ENCODE measurements at places on chromosomes 7 and 10.

GRCh38 chr7:139982927-139983920, 79.5 kb downstream of the PARP12 start:
- DNase-seq, result no peak

GRCh38 chr10:69645296-69646184, 15.5 kb downstream of the FAM241B start:
- DNase-seq, result no peak

GRCh38 chr10:84097787-84098353, 41.4 kb upstream of the GHITM start:
- DNase-seq, result no peak

DNA sequence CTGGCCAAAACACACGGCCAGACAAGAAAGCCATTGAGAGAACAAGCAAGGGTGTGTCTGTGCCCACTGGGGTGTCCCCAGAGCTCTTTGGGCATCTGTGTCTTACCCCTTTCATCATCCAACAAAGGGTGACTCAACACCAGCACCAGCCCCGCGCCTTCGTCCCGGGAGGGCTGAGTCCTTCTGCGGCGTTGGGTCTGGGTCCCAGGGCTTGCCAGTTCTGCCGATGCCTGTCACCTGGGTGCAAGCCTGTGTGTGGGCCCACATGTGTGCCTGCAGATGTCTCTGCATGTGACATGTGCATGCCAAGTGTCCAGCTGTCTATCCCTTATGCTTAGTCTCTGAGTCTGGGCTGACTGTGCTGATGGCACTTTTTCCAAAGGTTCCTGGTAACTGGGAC, 24.4 kb upstream of the ELN start:
- peak; percentile 16 for DNase-seq

DNA sequence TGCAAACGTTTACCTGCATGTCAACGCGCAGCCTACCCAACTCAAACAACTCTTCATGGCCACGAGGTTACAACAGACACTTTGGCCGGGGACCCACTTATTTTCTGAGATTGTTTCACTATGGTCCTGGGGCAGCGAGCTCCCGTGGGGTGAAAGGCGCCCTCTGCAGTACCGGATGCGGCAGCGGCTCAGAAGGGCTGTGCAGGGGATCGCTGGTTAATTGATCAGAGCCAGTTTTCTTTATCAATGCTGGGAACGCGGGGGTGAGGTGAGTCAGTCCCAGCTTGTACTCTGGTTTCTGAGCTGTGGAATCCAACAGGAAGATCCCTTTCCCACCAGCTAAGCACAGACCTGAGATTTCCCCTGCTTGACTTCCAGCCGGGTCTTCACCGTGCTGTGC, 366.5 kb upstream of the KLF6 start:
- DNase-seq, result no peak

GRCh38 chr10:6054884-6055283, 7.3 kb downstream of the IL2RA start:
- no peak for DNase-seq

GRCh38 chr7:1839701-1840100, 169.6 kb downstream of the ELFN1 start:
- no peak for DNase-seq

- no peak for DNase-seq
Observed at GRCh38 chr10:50280049-50280841, 28.9 kb upstream of the ASAH2 start.

GRCh38 chr7:27424749-27425148, 182.1 kb downstream of the EVX1 start:
- DNase-seq, result no peak

GRCh38 chr10:14554091-14554490, 220.6 kb downstream of the FAM107B start:
- no peak for DNase-seq

DNA sequence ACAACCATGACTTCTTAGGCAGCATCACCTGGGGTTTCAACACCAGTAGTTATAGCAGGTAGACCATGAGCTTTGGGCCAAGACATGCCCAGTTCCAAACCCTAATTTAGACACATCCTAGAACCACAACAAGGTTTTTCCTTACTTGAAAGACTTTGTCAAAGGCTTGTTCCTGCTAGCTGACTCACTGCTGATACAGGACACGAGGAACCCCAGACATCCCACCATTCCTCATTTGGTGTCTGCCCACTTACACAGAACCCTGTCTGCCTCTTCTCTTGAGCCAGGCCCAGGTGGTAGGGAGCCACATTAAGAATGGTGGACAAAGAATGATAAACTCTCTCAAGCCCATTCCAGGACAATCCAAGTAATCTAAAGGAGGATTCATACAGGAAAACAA, 109.0 kb downstream of the CCDC71L start:
- no peak for DNase-seq

GRCh38 chr10:53839440-53840039, 961.5 kb downstream of the PCDH15 start:
- DNase-seq, result no peak

DNA sequence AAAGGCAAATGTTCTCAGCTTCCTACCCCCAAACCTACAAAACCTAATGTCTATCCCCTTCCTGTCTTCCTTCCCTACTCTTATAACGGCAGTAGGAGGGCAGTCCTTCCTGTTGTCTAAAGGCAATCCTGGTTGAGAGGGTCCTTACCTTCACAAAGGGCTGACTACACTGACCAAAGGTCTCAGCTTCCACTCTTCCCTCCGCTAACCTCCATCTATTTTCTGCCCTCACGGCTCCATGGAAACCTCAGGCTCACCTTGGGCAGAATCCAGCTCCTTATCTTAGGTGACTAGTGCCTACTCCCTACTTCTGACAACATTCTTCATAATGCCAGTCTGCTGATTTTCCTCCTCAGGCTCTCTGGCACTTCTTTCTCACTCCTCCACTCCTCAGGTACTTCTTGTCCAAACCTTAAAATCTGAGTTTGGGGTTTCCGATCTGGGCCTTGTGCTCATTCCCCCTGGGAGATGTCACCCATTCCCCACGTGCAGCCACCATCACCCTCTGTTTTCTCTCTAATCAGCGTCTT, 542 bp downstream of the FBXL13 start:
- DNase-seq, result no peak

- DNase-seq, result no peak
Observed at GRCh38 chr7:139721417-139721816, 56.4 kb downstream of the HIPK2 start.

DNA sequence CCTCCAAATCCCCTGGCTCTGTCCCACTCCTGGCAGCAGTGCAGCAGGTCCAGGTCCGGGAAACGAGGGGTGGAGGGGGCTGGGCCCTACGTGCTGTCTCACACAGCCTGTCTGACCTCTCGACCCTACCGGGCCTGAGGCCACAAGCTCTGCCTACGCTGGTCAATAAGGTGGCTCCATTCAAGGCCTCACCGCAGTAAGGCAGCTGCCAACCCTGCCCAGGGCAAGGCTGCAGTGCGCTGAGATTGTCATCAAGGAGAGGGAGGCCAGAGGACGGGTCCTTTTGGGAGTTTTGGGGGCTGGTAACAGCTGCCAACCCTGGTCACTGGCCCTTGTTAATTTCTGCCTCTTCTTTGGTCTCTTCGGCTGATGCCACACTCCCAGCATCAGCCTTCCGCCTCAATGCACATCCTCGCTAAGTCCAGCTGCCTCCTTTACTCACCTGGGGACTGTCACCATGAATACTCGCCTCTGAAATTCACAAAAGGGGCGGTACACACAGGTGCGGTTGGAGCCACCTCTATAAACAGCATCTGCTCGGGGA, 3.5 kb downstream of the EPO start:
- DNase-seq, result no peak

DNA sequence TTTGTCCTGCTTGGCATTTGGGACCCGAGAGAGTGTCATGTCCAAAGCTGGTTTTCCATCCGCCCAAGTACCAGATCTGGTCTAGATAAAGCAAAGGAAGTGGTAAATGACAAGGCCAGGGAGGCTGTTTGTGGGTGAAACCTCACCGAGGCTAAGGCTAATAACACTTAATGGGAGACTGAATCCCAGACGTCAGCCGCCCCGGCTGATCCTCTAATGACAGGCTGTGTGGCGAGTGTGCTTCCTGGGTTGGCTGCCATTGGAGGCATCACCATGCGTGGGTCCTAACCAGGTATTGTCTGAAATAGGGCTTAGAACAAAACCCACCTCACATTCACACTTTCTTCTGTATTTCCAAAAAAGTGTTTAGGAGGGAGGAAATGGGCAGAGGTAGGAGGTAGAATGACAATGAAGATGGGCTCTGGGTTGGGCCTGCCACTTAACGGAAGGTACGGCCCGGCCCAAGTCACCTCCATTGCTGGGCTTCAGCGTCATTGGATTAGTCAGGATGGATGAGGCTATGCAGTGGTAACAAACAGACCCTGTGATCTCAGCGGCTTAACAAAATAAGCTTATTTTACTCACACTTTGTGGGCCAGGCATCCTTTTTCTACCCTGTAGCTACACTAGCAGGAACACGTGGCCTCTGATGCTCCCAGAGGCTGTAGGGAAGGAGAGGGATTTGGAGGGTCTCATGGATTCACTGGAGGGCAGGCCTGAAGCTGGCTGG, 59.7 kb downstream of the PROSER2 start:
- DNase-seq, result no peak

GRCh38 chr7:117741962-117742361, 131.3 kb downstream of the CTTNBP2 start:
- no peak for DNase-seq

DNA sequence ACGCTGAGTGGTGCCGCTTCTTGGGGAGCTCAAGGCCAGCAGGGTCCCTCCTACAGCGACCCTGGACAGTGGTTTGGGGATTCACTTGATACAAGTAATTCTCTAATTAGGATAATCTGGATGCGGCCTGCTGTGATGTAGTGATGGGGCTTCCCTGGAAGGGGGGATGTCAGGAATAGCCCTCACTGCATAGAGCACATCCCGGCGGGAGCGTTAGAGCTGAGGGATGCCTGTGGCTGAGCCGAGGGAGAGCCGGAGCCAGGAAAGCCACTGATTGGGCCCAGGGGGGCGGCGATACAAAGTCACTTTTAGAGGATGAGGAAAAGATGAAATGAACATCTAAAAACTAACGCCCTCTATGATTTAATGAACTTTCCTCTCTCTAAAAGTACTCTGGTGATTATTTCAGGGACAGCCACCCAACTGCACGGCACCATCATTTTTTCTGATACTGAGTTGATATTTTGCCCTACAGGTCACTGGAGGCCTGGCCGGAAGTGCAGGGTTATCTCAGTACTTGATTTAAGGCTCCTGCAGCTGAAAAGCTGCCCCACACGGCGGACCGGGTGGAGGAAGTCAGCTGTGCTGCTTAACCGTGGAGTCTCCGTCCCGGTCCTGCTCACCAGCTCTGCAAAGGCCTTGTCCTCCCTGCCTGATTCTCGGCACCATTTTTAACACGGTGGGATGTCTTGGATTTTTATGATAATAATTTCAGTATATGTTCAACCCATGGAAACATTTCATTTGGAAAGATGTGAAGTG, 518.8 kb downstream of the DNAJB6 start:
- DNase-seq, result no peak

GRCh38 chr10:29130190-29130673, 158.6 kb upstream of the LYZL1 start:
- DNase-seq, result no peak

DNA sequence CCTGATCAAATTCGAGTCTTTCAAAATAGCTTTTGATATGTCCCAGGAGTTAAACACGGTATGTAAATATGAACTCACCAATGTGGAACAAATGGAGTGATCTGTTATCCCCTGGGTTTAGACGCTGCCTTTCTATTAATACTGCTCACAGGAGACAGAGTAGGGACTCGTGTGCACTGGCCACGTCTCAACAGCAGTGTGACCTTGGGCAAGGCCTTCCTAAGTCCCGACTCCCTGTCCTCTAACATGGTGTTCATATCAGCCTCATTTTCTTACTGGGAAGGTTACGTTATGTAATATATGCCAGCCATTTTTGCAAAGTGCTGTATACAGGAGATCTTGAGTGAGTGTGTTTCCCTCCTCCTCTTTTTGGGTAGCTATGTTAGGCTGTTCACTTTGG, 1.8 kb downstream of the WDR37 start:
- no peak for DNase-seq

DNA sequence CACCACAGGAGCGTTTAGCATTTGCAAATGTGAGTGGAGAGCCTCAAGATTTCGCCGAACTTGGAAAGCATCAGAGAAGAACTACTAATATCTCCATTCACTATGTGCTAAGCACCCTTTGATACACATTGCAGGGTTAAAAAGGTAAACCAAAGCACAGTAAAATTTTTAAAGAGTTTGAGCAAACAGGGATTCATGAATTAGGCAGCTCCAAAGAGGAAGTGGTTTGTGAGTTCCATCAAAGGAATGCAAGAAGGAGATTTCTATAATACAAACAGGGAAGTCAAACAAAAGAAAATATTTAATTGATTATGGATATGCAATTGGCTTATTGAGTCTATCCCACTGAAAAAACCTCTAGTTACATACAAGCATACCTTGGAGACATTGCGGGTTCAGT, 81.1 kb upstream of the TMEM72 start:
- DNase-seq, result no peak

- no peak for DNase-seq
Observed at GRCh38 chr10:121157998-121158397, 306.8 kb downstream of the WDR11 start.

DNA sequence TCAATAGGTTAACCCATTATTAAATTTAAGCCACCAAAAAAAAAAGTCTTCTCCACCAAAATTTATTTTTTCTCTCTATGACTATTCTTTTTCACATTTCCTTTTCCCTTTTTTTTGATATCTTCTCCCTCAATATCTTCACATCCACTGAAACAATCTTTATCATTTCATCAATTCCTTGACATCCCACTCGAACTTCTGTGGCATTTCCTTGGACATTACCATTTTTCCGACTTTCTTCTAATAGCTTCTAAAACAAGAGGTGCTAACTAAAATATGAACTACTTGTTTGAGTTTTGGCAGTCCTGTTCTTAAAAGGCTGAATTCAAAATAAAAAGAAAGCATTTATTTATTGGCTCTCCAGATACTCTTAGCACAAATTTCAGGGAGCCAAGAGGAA, 684 bp upstream of the CTNNA3 start:
- no peak for DNase-seq

- DNase-seq, result peak; percentile 48
Observed at GRCh38 chr7:126501617-126502016, 751.1 kb downstream of the GRM8 start.

DNA sequence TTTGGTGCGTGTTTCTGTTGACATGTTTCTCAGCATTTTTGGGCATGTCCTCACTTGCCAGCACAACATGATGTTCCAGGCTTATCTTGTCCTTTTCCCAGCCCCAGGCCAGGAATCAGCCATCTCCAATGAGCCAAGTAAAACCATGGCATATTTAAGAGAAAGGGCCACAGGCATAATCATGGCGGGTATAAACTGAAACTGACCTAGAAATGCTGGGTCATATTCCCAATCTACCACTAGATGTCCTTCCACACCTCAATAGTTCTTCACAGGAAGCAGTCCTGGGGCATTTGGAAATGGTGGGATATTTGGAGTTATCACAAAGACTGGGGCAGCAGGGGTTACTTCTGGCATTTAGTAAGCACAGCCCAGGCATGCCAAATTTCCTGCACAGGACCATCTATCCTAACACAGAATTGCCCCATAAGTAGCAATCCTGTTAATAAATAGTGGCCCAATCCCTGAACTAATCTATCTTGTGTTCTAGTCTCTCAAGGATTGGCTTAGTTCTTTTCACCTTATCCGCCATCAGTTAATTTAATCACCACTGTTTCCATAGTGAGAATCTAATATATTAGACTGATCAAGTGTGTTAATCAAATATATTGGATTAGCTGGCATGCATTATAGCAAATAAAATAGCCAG, 101.6 kb downstream of the NPSR1 start:
- no peak for DNase-seq

- peak; percentile 44 for DNase-seq
Observed at GRCh38 chr7:80428161-80429054, 83.5 kb downstream of the GNAT3 start.

GRCh38 chr7:72021716-72022115, 390.4 kb downstream of the CALN1 start:
- DNase-seq, result no peak
